ENCODE measurements at places on chromosomes 3 and 15.

GRCh38 chr15:71565631-71566160 lies 244.7 kb upstream of the NR2E3 start:
- DNase-seq: no peak

DNA sequence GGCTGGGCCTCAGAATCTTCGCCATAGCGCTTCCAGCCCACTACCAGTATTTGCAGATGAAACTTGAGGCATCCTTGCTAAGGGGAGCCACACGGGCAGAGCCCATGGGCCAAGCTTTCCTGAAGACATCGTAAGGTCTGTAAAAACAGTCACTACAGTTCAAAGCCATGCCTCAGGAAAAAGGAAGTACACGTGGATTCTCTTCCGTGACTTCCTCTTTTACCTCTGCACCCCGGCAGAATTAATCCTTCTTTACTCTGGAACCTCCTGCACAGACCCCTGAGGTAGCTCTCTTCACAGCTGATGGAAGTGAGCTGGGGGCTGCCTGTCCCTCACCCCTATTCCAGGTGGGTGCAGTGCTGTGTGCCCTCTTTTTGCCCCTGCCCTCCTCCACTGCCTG lies 129.2 kb downstream of the CHDH start:
- no peak for DNase-seq

- peak; percentile 34 for DNase-seq
These were observed 12.1 kb upstream of the CX3CR1 start for GRCh38 chr3:39291903-39292329.

DNA sequence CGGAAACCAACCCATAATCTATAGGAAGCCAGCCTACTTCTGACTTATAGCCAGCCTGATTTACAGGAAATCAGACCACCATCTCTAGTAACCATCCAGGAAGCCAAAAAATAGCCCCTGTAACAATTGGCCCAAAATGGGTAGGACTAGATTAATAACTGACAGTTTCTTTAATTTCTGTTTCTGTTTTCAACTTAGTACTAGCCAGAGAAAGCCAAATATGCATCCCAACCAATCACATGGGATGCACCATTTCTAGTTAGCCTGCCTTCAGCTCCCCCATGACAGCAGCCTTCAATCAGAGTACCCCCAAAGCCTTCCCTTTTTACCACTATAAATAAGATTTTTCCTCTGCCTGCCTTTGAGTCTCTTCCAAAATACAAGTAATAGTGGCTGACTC lies 239.1 kb upstream of the GADL1 start:
- no peak for DNase-seq

DNA sequence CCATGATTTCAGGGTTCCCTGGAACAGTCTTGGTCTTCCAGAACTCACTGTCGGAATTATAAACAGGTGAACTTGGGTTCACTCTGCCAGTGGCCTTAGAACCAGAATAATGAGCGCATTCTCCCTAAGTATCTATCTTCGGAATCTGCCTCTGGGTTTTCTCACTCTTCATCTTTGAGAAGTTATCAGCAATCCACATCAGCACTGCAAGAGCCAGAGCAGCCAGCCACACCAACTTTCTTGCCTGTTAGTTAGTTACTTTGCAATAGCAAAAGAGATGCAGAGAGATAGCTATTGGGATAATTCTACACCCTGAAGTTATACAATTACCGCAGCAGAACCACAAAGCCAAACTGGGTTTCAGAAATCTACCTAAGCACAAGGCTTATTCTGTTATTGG lies 25.8 kb downstream of the GLB1 start:
- no peak for DNase-seq

GRCh38 chr3:140351466-140351865 lies 326.4 kb upstream of the TRIM42 start:
- DNase-seq: no peak

GRCh38 chr15:27592036-27592760 lies 506.9 kb downstream of the OCA2 start:
- no peak for DNase-seq

GRCh38 chr3:62710751-62711150 lies 164.5 kb downstream of the CADPS start:
- DNase-seq: no peak

- no peak for DNase-seq
These were observed 36.2 kb downstream of the NGLY1 start for GRCh38 chr3:25747033-25747432.

GRCh38 chr15:64092075-64092820 lies 1.4 kb downstream of the CIAO2A start:
- DNase-seq: no peak

DNA sequence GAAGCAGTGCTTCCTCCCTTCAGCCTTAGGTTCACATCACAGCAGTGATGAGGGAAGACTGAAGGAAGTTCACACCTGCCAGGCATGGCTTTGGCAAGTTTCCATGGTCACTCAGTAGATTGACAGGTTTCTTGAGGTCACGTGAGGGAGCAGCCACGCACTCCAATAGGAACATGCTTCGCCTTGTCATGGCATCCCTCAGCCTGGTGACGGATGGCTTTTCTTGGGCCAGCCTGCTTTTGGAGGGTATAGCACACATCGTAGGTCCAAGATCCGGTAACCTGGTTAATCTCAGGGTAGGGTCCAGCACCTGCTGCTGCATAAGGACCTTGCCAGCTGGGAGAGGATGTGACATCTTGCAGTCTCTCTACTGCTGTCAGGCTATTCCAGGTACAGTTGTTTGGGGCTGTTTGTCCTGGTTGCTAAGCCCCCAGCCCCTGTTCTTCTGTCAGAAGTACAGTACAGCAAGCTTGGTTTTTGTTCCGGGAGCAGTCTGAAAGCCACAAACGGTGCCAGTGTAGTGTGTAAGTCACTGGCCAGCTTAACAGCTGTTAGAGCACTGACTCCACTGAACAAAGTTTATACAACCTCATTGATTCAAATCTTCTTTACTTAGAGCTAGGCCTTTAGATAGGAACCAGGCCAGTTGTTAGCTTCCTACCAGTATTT lies 42.3 kb downstream of the PSMD6 start:
- no peak for DNase-seq

DNA sequence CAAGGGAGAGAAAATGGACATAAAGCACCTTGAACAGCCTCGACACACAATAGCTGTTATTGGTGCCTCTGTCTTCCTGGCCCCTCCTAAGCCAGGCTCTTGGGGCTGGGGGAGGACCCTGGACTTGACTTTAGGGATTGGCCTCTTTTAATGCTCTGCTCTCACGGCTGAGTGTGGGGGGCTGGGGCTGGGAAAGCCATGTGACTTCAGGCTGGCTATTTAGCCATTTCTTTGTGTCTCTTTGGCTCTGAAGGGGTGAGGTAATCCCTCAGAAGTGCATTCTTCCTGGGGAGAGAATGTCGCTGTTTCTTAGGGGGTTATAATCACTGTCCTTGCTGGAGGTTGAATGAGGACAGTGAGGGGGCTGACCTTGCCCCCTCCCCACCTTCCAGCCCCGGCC lies 26.2 kb downstream of the MAGEF1 start:
- no peak for DNase-seq

- no peak for DNase-seq
These were observed 618.0 kb downstream of the CADM2 start for GRCh38 chr3:85576697-85577200.

GRCh38 chr3:182902236-182902635 lies 78.1 kb downstream of the DCUN1D1 start:
- DNase-seq: no peak

- no peak for DNase-seq
These were observed 184.5 kb downstream of the USP13 start for GRCh38 chr3:179837374-179837773.

DNA sequence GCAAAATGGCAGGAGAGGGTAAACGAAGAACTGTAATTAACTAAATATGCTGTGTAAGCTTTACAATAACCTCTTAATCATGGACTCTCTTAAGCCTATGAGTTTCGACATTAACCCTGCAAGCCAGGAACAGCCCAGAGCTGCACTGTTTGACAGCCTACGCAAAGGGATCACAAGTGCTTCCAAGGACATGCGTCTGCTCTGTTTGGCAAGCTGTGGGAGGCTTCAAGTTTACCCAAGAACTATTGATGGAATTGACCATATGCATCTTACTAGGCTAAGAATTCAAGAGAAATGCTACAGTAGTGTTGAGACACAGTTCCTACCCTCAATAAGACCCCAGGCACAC lies 66.0 kb downstream of the PDZRN3 start:
- DNase-seq: no peak

DNA sequence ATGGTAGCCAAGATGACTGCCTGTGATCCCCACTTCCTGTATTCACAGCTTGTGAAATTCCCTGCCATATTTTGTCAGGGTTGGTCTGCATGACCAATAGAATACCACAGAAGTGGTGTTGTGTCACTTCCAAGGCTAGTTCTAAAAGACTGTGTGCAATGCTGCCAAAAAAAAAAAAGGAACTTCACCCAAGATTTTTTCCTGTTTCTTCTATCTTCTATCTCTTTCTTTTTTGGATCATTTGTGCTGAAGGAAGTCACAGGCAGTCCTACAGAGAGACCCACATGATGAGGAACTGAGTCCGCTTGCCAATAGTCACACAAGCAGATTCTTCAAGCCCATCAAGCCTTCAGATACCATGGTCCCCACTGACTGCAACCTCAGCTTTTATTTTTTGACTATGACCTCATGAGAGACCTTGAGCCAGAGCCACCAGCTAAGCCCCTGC lies 18.1 kb upstream of the RAF1 start:
- DNase-seq: no peak

DNA sequence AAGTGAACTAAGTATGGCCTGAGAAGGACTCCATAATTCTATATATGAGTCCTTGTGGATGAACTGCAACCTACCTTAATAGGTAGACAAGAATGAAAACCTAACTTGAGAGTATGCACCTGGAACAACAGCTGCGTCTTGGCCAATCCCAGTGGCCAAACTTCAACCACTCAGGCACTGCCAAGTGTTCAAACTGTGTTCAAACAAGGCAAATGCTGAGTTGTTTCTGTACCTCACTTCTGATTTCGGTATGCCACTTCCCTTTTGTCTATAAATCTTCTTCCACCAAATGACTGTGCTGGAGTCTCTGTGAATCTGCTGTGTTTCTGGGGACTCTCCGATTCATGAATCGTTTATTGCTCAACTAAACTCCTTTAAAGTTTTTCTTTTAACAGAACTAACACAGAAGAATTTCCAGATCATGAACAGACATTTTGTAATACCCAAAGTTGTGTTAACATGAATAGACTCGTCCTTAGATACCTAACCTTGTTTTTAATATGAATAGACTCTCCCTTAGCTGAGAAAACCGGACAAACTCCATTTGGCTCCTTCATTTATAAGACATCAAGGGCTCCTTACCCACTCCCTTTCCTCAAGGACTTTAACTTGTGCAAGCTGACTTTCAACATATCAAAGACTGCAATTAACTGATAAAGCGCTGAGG lies 4.1 kb downstream of the ZNF717 start:
- DNase-seq: no peak

GRCh38 chr15:52124270-52124880 lies 11.8 kb upstream of the BCL2L10 start:
- no peak for DNase-seq

- no peak for DNase-seq
These were observed 49.0 kb downstream of the LARS2 start for GRCh38 chr3:45437383-45437782.

- DNase-seq: no peak
These were observed 1.0 kb downstream of the RFX7 start for GRCh38 chr15:56242576-56243162.

GRCh38 chr3:34175636-34176176 lies 377.3 kb downstream of the PDCD6IP start:
- DNase-seq: no peak

GRCh38 chr3:11288021-11288491 lies 15.9 kb downstream of the ATG7 start:
- DNase-seq: no peak

DNA sequence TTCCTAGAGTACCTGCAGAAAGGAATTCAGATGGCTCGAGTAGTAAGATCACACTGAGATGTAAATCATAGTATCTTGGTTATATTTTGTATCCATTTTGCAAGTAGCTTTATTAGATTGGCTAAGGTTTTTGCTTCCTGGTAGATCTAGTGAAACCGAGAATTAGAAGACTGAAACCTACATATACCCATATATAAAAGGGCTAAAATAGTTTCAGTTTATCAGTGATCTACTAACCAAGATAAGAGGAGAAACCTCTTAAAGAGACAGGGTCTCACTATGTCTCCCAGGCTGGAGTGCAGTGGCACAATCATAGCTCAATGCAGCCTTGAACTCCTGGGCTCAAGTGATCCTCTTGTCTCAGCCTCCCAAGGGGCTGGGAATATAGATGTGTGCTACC lies 135.3 kb downstream of the PCCB start:
- DNase-seq: no peak

GRCh38 chr15:38176155-38176554 lies 76.5 kb upstream of the SPRED1 start:
- DNase-seq: no peak

GRCh38 chr3:20837676-20838302 lies 651.8 kb upstream of the SGO1 start:
- peak; percentile 15 for DNase-seq

DNA sequence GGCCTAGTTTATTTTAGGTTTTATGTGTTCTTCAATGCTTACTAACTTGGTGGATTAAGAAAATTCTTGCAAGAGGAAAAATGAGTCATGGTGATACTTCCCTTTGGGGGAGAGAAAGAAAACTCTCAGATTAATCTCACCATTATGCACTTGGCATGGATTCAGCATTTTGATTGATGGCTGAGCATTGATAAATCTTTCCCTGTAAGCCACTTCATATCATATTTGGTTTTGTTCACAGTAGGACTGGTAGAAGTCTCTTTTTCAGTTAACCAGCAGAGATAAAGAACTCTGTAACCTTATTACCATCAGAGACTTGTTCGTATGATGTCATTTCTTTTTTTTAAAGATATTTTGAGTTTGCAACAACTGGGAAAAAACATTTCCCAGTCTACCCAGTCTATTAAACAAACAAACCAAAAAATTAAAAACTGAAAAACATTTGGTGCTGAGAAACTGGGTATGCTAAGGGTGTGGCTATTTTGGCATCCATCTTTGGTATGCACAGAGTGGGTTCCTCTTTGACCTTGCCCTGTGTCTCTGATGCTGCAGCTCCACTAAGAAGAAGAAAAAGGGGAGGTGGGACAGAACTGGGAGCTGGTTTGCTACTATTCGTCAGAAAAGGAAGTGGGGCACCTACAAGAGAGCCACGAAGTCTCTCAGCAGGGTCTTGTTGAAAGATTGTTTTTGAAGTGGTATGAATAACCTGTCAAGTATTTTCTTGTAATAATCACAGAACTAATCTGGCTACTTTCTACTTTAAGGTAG lies 17.2 kb downstream of the TMOD3 start:
- DNase-seq: no peak

DNA sequence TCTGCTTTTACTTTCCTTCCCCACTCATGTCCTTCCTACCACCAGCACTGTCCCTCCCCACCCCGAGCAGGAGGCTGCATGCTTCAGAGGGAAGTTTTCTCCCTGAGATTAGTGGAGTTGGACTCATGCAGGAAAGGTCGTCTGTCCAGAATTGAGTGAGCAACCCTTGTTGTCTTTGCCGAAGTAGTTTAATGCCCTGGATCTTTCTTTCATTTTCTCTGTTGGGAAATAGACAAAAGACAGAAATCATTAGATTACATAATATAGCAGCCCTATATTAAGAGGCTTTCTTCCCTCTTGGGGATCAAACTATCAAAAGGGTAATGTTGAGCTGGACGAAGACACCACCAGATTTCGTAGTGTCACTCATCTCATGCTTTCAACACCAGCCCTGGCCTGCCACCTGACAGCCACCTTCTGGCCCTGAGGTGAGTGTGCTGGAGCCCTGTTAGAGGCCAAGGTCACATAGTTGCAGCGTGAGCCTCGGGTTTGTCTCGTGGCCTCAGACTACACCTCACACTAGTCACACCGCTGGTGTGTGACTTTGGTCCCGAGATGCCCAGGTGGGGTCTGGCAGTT lies 231.0 kb downstream of the ITPR1 start:
- DNase-seq: no peak

Data from NCI-H187 (cell line).